ENCODE measurements at places on chromosomes 2 and 18.

- DNase-seq, result no peak
Observed at GRCh38 chr18:68409576-68409975, 305.3 kb downstream of the TMX3 start.

DNA sequence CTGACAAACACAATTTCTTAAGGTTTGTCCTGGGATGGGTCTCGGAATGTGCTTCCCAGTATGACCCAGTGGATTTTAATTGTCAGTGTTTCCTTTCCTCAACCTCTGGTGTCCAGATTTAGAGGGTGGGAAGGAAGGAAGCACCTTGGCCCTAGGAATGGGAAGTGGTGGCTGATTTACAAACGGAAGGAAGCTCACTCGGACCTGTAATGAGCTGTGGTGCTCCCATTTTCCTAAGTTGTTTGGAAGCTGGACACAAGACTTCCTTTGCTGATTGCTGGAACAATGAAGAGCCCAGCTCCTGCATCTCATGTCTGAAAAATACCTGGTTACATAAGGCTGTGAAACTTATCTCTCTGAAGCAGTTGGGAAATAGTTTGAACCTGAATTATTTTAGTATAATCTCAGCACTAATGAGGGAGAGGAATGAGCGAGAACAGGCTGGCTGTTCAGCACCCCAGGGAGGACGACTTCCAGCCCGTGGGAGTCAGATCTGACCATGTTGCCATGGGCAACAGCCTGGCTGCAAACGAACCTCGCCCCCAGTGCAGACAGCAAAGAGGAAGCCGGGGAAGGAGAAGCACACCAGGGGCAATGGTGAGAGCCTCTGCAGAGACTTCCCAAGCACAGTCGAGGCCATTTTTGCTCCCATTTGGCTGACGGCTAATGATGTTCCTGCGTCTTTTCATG is 74.4 kb upstream of the ASB18 start:
- no peak for DNase-seq

GRCh38 chr2:214856137-214856536 is 46.7 kb upstream of the BARD1 start:
- no peak for DNase-seq

- no peak for DNase-seq
Observed at GRCh38 chr18:79405019-79405780, 9.5 kb downstream of the NFATC1 start.

DNA sequence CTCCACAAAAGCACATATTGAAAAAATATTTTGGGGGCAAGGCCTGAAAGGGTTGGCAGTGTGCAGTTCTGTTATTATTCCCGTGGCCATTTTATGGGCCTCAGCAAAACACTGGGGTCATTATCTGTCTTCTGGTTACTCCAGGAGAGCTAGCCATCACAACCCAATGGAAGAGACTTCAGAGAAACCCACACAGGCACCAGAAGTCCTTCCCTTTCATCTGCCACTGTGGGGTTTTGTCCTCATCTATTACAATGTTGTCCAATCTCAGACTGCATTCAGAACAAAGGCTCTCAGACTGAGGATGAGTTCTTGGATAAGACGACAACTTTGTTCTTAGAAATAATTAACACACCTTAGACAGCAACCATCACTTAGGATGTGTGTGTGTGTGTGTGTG is 98.4 kb downstream of the PIEZO2 start:
- DNase-seq, result no peak

GRCh38 chr2:209146682-209147320 is 277.0 kb upstream of the MAP2 start:
- no peak for DNase-seq

DNA sequence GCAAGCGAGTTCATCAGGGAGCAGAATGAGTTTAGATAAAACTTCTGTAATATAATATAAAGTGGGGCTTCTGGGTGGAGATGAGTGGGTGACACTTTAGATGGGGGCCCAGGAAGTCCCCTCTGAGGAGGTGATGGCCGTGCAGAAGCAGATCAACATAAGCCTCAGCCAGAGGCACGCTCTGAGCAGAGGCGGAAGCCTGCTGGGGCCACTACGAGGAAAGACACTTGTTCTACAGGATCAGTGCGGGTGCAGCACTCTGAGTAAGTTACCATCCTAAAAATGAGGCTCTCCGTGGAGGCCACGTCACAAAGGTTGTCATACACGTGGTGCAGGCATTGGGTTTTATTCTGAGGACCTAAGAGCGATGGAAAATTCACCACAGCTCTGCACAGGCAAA is 22.3 kb downstream of the TMEM18 start:
- DNase-seq, result no peak

GRCh38 chr2:60553495-60554073 is at the start of gene BCL11A:
Gene BCL11A, minus strand, starts transcription at chr2:60553654. Its CDS starts 384 bp downstream, at chr2:60553270.
- DNase-seq, result no peak

- DNase-seq, result no peak
Observed at GRCh38 chr2:231348704-231349373, 46.7 kb upstream of the B3GNT7 start.
